ENCODE measurements at places on chromosomes 4 and X.

DNA sequence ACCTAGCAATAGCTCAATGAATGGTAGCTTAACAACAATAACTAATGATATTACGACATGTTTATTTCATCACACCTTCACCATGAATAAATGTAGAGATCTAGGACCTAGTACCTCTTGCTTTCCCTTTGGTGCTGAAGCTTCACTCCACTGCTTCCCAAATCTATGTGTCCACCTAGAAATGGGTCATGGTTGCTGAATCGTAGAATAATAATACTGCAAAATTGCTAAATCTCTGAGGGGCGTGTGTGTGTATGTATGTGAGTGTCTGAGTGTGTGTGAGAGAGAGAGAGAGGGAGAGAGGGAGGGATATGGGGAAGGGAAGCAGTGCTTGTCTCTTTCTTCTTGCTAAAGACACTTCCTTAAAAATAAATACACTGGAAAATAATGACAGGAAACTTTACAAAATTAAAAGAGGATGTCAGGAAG is 109.3 kb upstream of the BMP2K start:
- DNase-seq, result no peak

GRCh38 chrX:107447642-107448041 is 1.8 kb upstream of the FRMPD3 start:
- DNase-seq, result no peak

GRCh38 chr4:153206534-153206933 is 2.3 kb downstream of the TRIM2 start:
- no peak for DNase-seq

DNA sequence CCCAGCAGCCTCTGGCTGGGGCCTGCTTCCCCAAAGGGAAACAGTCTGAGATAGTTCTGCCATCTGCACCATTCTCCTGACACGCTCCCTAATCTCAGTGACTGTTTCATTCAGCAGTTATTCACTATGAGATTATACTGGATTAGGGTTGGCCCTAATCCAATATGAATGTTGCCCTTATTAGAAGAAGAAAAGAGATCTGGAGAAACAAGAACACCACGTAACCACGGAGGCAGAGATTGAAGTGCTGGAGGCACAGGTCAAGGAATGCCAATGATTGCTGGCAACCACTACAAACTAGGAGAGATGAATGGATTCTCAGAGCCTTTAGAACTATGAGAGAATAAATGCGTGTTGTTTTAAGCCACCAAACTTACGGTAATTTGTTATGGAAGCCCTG is 7.4 kb downstream of the ACOX3 start:
- no peak for DNase-seq

GRCh38 chr4:48670587-48670986 is 109.5 kb downstream of the FRYL start:
- no peak for DNase-seq

GRCh38 chrX:28717864-28718263 is 130.6 kb downstream of the IL1RAPL1 start:
- DNase-seq, result no peak

Data from esophagus muscularis mucosa (tissue), 4 donors.